ENCODE measurements at places on chromosomes 7 and 10.

GRCh38 chr7:113890331-113891030, 28.3 kb downstream of the PPP1R3A start:
- DNase-seq: no peak

GRCh38 chr10:11046776-11047160, 29.1 kb downstream of the CELF2 start:
- DNase-seq: no peak

- DNase-seq: no peak
Measured at GRCh38 chr10:97230146-97230545, 44.4 kb upstream of the SLIT1 start.

DNA sequence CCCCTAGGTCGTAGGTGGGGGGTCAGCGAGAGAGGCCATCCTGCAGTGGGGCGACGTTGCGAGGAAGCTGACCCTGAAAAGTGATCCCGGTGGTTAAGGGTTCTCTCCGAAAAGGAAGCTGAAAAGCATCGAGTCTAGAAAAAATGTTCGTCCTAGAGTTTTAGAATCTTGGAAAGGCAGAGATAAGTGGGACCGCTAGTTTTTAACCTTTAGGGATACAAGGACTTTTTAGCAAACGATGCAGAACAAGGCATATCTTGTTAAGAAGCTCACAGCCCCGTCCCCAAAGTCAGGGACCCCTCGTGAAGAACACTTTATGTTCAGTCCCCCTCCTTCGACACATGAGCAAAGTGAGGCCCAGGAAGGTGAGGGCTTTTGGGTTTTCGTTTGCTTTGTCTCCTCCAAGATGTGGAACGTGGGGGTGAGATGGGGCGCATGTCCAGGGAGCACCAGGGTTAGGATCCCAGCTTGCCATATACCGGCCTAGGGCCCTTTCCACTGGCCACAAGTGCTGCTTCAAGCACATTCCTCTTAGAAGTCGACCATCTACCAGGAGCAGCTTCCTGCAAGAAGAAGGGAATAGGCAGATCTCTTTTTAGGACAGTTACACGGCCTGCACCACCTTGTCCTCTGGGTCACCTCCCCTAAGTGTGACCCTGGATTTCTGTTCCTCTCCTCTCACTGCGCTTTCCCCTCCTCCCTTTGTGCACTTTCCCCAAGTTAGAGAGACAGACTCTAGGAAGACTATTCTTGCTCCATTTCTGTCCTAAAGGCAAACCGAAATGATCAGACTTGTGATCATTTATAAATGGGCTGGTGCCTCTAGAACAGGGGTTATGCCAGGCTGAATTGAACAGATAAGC, 969 bp downstream of the SLC35G1 start:
- DNase-seq: no peak

DNA sequence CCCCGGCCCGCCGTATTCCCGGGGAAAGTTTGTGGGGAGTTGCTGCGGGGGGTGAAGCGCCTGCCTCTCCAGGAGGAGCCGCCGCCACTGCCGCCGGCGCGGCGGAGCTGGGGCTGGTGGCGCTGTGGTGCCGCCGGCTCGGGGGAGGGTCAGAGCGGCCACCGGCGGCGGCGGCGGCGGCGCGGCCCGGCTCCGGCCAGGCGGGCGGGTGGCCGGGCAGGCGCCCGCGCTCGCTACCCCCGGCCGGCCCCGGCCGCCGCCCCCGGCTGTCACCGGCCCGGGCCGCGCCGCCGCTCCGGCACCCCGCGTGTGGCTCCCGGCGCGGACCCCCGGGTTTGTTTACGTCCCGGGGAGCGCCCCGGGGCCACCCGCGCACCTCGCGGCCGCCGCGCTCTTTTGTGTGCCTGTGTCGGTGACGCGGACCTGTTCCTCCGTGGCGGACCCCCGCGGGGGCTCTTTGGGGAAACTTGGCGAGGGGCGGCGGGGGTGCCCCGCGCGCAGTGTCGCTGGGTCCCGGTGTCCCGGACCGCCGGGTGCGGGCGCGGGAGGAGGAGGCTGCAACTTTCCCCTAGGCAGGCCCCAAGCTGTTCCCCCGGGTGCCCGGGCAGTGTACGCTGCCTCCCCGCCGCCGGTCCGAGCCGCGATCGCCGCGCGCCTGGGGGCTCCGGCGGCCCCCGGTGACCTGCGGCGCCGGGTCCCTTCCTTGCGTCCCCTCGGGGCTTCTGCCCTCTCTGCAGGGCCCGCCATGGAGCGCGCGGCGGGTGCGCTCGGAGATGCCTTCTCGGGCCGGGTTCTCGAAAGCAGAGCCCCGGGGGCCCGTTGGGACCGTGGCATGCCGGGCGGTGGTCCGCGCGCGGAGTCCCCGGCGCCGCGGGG, 593 bp upstream of the CUX1 start:
- DNase-seq: peak; percentile 8
